Kidney epithelial cell (primary cell): ENCODE measurements at places on chromosomes 16 and 17.

DNA sequence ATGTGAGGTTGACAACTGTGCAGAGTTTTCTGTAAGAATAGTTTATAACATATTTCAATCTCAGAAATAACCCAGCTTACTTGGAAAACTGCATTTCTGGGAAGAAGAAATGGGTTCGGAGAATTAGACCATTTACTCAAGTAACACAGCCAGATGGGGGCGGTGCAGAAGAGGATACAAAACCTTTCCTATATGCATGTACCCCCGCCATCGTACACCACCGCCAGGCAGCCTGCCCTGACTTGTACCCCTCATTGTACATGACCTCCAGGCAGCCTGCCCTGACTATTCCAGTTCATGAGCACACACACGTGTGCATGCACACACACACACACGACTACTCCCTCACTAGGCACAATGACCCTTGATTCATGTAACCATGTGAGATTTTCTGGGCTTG lies 154.0 kb downstream of the C16orf78 start:
- DNase-seq: no peak

- DNase-seq: no peak
These were observed 16.4 kb downstream of the PLCD3 start for GRCh38 chr17:45115871-45116270.

DNA sequence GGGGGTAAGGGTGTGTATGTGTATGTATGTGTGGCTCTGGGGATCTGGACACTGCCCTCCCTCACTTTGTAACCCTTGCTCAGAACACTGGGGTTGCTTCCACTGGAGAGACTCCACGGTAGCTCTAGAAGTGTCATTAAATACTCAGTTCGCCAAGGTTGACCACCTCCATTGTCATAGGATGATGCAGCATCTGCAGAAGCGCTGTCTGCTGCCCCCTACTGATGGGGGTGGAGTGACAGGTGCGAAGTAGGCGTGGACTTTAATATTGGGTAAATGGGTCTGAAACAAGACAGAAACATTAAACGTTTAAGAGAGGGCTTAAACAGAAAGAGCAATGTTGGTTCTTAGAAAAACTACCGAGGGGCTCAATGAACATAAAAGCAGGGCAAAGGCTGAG lies 35.5 kb upstream of the STAC2 start:
- DNase-seq: no peak

- DNase-seq: no peak
These were observed 1.1 kb downstream of the ZNF423 start for GRCh38 chr16:49854796-49855203.
